ENCODE measurements at places on chromosomes 2 and 18. TPM values are rescaled to one million over a fixed set of nuclear protein-coding genes. Genes with fewer than 3 reads are reported as not detected.

- DNase-seq = peak; percentile 44
Measured at GRCh38 chr2:192029089-192029488, 165.6 kb downstream of the TMEFF2 start.

Gene DSG1
- total RNA-seq = not detected

Gene PIEZO2
- 50.1 TPM for total RNA-seq

GRCh38 chr2:226466589-226466988 lies 333.0 kb downstream of the IRS1 start:
- no peak for DNase-seq

GRCh38 chr2:130393318-130393910 lies 37.6 kb downstream of the PTPN18 start:
- DNase-seq = no peak

GRCh38 chr2:96514521-96514920 lies 9.4 kb upstream of the NEURL3 start:
- DNase-seq = no peak

- DNase-seq = no peak
Measured at GRCh38 chr2:231769170-231770136, 11.6 kb downstream of the PDE6D start.
